IPS DF 6.9 (cell line): ENCODE measurements at places on chromosomes 5 and 9.

DNA sequence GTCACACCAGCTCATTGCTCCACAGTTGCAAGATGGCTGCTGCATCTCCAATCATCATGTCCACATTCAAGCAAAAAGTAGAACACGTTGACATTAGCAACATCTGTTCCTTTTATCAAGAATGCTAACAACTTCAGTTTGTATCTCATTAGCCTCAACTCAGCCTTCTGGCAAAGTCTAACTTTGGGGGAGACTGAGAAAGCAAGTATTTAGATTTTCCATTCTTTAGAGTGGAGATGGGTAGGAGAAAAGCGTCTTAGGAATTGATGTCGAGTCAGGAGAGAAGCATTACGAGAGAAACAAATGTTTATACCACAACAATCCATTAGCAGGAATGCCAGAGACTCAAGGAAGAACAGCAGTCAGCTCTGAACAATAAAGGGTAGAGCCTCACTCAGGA lies 446.3 kb downstream of the ENC1 start:
- no peak for DNase-seq

DNA sequence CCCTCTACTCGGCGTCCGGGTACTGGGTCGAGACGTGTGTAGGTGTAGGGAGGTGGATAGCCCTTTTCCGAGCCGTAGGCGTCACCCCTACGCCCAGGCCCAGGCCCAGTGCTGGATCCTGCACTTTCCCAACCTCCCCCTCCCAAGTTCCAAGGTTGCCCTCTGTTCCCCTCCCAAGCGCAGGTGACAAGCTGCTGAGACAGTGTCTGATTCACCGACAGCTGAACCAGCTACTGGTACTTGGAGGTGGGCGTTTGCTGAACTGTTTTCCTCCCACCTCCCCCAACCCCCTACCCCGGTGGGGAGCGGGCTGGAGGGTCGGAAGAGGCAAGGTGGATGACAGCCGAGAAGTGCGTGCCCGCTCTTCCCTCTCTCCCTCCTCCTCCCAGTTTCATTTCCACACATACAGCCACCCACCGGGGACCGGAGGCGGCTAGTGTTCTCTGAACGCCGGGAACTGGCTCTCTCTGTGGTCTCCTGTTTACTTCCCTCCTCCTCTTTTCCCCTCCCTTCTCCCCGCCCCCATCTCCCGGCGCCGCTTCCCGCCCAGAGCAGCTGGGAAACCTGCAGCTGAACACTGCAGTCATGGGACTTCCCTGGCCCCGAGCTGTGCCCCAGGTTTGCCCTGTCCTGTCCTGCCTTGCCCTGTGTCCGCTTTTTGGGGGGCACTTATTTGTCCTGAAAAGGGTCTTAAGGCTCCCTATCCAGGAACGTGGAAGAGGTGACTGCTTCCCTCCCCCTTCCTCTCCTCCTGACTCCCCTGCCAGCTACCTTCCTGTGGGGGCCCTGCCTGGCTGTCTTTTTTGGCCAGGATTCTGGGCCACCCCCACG lies 6.2 kb upstream of the KLF9 start:
- no peak for DNase-seq

GRCh38 chr9:20599195-20599594 lies 23.1 kb downstream of the MLLT3 start:
- DNase-seq = no peak

- DNase-seq = no peak
Measured at GRCh38 chr5:34608859-34609648, 47.1 kb upstream of the RAI14 start.

GRCh38 chr9:86807367-86807976 lies 139.8 kb downstream of the GAS1 start:
- no peak for DNase-seq

DNA sequence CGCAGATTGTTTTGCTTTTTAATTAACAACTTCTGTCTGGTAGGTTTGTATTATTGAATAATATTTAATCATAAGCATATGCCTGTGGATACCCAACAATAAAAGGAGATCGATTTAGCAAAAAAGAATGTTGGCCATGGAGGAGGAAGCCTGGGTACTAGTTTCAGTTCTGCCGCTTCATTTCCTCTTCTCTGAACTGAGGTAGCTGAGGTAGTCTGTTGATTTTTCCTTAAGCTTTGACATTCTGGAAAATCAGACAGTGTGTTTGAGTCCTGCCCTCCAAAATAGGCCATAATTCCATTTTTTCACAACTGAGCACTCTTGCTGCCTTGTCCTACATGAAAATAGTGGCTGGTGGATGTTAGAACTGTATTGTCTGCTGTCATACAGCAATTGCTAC lies 6.0 kb upstream of the GPR21 start:
- no peak for DNase-seq

DNA sequence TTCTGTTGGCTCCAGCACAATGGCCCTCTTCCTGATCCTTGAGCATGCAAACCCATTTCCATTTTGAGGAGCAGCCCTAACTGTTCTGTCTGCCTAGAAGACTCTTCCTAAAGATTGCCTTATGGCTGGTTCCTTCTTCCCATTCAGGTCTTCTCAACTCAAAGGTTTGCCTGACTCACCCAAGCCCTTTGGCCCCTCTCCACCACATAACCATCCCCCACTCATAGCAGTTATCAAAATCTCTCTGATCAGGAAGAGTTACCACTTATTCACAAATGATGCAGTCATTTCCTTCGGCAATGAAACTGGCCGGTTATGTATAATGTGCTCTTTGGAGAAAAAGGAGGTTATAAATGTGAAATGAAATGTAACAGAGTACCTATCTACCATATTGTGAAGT lies 8.9 kb upstream of the POU4F3 start:
- no peak for DNase-seq

DNA sequence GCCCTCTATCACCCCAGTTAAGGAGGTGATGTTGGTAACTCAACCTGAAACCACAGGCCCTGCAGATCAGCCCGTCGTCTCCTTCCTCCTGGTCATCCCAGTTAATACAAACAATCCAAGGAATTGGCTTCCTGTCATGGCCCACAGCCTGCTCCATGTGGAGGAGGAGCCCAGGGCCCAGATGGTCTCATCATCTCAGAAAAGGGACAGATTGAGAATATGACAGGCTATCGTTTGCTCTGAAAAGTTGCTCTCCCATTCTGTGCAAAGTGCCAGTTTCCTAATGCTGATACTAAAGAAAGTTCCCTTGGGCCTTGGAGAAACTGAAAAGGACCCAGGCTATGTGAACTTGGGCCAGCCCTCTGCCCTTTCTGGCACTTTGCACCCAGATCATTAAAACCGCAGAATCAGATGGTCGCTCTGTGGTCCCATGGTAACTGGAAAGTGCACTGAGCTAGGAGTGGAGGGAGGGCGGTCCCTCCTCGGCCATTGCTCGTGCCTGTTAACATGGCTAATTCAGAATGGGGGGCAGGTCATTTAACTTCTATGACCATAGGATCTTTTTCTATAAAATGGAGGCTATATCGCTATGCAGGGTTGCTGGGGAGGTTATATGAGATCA lies 675 bp upstream of the SPAAR start:
- no peak for DNase-seq

- DNase-seq = no peak
Measured at GRCh38 chr5:172667786-172668593, 26.9 kb downstream of the NEURL1B start.

- no peak for DNase-seq
Measured at GRCh38 chr5:33524476-33524875, 83.7 kb downstream of the TARS1 start.

- DNase-seq = no peak
Measured at GRCh38 chr5:92369587-92369986, 986.5 kb upstream of the ARRDC3 start.
